ENCODE measurements at places on chromosomes 7 and 10.

GRCh38 chr7:27527348-27527714 is 135.4 kb downstream of the HIBADH start:
- DNase-seq, result no peak

- peak; percentile 6 for DNase-seq
These were observed 59.1 kb downstream of the AUTS2 start for GRCh38 chr7:69657331-69657730.

DNA sequence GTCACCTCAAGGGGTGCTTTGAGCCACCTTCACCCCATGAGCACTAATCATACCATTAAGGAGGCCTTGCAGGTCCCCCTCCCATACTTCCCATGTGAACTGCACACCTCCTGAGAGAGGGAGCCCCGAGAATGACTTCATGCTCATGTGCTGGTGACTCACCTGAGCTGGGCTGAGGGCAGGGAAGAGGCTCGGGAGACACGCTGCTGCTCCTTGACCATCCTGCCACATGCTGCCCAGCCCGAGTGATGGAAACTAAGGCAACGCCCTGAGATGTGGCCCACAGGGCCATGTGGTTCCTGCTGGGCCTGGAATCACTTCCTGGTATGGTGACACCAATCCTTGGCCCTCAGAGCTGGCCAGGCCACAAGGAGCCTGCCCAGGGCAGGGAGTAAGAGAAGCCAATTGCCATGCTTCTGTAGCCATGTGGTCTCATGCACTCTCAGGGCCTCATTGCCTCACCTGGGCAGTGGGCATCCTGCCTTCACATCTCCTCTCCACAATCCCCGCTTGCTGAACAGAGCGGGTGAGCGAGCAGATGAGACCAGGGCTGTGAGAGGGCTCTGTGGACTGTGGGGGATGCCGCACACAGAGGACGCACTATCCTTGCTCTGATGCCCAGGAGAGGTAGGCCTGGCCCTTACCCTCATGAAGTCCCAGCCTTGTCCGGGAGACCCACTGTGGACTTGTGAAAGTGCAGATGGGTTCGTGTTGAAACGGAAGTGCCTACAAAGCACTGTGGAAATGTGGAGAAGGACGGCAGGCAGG is 18.3 kb upstream of the PPIF start:
- no peak for DNase-seq

DNA sequence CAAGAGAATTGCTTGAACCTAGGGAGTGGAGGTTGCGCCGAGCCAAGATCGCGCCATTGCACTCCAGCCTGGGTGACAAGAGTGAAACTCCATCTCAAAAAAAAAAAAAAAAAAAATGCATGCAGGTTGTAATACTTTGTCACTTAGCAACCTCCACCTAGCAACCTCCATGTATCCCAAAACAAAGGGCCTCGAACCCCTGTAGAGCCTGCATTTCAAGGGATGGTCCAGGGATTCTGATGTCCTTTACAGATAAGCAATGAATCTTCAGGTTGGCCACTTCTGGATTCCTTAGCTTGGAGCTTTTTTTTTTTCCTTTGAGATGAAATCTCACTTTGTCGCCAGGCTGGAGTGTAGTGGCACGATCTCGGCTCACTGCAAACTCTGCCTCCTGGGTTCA is 1211.0 kb downstream of the TYW1 start:
- no peak for DNase-seq

DNA sequence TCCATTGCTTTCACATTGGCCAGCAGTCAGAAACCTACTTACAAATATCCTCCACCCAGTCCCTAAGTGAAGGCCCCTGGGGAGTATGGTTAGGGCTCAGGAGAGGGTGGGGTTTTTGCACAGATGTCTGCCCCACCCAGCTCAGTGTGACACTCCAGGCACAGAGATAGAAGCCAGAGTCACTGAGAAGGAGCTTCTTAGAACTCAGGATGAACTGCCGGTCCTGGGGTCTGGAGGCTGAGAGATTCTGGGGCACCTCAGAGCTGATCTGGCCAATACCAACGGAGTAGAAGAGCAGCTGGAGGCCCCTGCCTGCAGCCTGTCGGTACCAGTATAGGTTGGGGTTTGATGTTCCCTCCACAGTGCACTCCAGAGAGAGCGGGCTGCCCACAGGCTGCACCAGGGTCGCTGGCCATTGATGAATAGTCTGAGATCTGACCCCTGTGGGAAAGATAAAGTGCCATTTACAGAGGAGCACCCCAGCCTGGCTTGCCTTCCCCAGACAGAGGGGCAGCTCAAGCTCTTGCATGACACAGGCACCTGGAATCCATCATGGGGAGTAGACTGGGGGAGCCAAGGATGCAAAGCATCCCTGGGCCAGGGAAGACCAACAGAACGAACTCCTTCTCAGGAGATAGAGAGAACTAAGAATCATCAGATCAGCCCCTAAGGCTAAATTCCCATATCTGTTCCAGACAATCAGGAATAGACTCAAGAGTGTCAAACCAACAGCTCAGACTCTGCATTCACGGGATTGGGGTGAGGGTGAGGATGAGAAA is 41.9 kb downstream of the PRSS2 start:
- peak; percentile 81 for DNase-seq

GRCh38 chr10:3278771-3279170 is 106.2 kb upstream of the PITRM1 start:
- DNase-seq, result no peak

DNA sequence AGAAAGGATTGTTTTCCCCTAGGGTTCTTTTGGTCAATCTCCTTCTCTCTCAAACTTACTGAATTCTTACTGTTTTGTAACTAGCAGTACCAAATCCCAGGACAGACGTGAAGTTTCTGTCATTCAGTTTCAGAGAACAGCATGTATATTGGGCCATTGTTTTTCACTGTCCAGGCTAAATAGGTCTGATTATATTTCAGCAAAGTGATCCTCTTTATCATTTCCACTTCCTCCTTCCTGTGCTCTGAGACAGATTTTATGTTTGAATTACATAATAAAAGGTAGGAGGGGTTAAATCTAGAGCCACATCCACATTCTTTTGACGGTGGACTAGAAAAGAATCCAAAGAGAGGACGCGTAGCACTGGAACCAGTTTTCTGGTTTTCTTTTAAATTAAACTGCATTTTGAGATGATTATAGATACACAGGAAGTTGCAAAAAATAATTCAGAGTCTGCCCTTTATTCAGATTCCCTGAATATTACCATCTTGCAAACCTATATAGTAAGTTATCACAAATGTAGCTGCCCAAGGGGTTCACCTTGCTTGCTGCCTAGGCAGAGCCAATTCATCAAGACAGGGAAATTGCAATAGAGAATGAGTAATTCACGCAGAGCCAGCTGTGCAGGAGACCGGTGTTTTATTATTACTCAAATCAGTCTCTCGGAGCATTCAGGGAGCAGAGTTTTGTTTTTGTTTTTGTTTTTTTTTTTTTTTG is 40.1 kb downstream of the AKR1E2 start:
- no peak for DNase-seq

- DNase-seq, result no peak
These were observed 194.0 kb downstream of the AHR start for GRCh38 chr7:17492437-17492836.

DNA sequence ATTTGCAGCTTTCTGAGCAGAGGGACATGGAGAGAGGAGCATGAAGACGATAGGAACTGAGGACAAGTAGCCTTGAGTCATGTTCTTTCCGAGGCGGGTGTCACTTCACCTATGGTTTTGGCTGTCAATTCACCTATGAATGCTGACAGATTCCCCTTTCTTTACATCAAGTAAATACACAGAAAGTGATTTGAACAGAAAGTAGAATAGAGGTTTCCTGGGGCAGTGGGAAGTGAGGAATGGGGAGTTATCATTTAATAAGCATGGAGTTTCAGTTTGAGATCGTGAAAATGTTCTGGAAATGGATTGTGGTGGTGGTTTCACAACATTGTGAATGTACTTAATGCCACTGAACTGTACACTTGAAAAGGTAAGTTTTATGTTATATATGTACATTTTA is 138.4 kb upstream of the MDFIC start:
- no peak for DNase-seq

DNA sequence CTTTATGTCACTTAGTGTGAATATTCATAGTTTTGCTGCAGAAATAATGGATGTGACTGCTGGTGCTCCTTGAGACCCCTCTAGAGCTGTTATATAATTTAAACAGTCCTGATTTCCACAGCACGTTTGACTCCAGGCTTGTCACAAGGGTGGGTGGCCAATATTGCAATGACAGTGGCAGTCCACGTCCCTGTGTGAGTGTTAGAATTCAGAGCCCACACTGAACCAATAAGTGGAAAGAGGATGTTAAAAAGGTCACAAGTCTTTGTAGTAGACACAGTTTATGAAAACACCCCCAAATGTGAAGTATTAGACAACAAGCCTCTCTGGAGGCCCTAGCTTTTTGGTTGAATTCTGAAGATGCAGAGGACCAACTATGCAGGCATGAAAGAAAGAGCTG is 2.0 kb downstream of the PPP1R17 start:
- no peak for DNase-seq

DNA sequence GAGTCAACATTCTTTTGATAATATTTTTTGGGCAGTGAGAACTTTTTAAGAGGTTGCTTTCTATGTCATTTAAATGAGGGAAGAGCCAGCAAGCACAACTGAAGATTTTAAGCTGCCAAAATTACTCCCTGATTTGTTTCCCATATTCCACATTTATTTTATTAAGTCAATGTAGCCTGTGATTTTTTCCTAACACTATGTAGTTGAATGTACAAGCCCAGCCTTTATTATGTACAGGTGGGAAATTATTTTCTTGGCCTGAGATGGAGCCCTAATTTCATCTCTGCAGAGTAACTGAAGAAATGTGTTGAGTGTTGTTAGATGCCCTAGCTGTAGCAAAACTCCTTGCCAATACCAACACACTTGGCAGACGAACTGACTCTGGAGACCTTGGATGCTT is 83.1 kb upstream of the MINDY3 start:
- no peak for DNase-seq

DNA sequence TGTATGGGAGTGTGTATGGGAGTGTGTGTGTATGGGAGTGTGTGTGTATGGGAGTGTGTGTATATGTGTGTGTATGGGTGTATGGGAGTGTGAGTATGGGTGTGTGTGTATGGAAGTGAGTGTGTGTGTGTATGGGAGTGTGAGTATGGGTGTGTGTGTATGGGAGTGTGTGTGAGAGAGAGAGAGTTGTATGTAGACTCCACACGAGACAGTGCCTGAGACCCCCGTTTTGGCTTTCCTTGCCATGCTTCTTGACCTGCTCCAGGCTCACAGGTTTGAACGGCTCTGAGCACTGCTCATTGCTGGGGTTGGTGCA is 49.7 kb downstream of the COL17A1 start:
- DNase-seq, result no peak

- DNase-seq, result no peak
These were observed 10.5 kb upstream of the PPIF start for GRCh38 chr10:79336739-79337138.

DNA sequence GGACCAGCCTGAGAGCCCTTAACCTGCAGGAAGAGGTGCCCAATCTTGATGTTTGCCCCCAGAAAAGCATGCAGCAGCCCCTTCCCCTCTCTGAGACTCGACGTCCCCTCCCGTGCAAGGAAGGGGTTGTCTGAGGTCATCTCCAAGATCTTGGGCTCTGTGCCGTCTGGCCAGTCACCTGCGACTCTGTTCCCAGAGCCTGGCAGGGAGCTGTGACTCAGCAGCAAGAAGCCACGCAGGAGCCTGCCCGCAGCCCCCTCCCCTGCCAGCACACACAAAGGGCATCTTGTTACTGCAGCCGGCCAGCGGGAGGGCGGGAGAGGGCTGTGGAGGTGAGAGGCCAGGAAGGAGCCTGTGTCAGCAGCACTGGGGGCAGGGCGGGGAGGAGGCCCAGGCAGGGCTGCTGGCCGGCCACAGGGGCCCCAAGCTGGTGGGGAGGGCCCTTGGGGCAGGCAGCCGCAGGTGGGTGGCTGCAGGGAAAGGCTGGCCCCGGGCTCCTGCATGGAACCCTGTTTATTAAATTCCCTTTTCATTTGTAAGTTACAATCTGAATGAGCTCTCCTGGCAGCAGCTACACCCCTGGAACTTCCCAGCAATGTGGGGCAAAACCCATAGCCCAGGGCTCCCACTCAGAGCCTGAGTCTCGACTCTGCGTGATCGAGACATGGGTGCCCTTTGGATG is 103.7 kb upstream of the ZMIZ1 start:
- DNase-seq, result no peak

DNA sequence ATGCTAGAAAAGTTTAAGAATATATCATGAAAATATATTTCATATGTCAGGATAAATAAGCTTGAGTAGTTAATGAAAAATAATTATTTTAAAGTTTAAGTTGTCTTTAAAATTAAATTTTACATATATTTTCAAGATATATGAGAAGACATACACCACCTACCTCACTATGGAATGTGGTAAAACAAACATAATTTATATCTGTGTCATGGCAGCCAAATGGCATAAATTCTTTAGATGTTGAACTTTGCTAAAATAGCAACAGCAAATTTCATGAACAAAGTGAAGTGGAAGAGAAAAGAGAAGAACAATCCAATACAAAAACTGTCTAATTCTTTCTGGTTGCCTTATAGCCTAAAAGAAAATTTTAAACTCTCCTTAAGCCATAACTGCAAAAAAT is 39.6 kb upstream of the SLC16A12 start:
- DNase-seq, result no peak

DNA sequence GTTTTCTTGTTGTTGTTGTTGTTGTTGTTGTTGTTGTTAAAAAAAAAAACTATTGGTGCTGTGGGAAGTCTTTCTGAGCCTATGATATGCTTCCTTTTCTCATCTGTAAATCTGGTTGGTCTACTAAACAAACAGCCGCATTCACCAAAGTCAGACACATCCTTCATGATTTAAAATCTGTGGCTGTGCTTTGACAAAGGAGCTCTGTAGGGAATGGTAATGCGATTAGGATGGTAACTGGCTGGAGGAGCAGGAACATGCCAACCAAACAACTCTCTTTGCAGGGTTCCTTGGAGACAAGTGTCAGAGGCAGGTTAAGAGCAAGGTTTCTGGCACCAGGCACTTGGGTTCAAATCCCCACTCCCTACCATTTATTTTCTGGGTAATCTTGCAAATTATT is 14.9 kb upstream of the SP4 start:
- DNase-seq, result no peak

- peak; percentile 45 for DNase-seq
These were observed 1094.4 kb downstream of the NRG3 start for GRCh38 chr10:82969405-82969804.

- no peak for DNase-seq
These were observed 170.4 kb downstream of the PTEN start for GRCh38 chr10:88033793-88034192.

GRCh38 chr7:50477640-50478039 is 27.5 kb upstream of the FIGNL1 start:
- DNase-seq, result no peak

GRCh38 chr10:11602919-11603523 is 8.4 kb downstream of the USP6NL start:
- DNase-seq, result peak; percentile 26

DNA sequence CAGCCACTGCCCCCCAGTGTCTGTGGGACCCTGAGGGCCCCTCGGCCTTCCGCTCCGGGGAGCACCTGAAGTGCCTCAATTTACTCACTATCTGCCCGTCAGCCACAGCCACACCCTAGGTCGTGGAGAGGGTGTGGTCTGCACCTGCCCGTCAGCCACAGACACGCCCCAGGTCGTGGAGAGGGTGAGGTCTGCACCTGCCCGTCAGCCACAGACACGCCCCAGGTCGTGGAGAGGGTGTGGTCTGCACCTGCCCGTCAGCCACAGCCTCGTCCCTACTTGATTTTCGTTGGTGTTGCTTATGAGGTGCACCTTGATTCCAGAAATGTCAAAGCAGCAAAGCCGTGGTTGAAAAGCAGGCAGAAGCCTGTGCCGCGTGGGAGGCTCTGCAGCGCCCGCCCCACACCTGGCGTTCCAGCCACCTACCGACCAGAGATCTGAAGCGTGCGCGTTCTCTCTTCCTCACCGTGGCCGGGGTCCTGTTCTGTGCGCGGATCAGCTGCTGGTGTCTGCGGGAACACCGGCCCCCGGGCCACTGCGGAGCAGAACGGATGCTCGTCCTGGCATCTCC is 101.6 kb downstream of the DYNC2I1 start:
- peak; percentile 69 for DNase-seq
